ENCODE measurements at places on chromosomes 6 and 20.

DNA sequence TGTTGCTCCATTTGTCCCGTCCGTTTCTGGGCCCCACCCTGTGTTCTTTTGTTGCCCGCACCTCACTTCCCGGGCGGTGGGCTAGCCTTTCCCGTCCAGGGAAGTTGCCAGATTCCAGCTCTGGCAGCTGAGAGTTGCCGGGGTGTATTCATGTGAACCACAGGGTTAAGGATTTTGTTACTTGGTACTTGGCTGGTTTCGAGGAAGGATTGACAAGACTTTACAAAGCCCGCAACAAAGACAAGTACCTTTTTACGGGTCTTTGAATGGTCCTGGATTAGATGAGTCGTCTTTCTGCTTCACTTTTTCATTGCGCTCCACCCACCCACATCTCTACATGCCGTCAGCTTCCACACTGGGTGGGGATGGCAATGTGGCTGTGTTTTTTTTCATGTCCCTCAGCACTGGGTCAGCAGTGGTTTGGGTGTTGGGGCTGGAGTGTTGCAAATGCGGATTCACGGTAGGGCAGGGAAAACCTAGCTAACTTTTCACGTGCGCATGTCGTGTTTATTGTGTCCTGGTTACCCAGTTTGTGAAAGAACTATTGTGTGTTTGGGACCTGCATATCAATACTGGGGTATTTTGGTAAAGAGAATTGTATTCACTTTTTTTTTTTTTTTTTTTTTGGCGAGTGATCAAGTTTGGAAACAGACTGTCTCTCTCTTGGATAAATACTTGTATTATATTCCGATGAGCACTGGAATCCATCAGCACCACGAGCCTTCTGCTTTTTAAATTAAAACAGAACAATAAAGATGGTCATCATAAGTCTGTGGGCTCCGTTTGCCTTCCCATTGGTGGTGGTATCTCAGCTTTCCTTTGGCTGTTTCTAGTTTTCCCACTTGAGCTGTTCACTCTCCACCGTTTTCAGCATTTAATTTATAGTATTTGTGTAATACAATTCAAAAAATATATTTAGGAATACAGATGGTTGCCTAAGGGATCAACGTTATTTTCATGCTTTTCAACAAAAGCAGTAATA, 1.2 kb downstream of the DUSP22 start:
- DNase-seq, result no peak

DNA sequence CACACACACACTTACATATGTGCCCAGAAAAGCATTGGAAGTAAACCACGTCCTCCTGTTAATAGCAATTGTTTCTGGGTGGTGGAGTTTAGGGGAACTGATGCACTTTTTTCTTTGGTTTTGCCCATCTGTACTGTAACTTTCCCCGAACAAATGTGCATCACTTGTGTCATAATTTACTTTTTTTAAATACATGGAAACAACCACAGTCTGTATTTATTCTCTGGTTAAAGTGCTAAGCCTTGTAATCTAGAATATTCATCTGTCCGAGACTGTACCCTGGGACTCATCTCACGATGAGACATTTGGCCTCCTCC, 61.5 kb upstream of the CD93 start:
- no peak for DNase-seq

DNA sequence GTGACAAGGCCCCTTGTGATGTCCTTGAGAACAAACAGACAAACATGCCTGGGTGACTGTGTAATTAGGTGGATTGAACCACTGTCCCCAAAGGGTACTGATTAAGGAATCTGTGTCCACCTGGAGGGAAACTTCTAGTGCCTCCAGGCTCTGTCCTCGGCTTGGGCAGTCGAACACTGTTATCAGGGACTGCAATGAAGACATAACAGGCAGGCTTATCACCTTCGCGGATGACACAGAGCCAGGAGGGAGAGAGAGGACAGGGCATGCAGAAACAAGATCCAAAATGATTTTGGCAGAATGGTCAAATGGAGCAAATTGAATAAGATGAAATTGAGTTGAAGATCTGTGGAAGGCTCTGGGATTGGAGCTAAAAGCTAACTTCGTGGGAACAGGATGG, 60.9 kb upstream of the ZFAND3 start:
- DNase-seq, result no peak

GRCh38 chr20:49534255-49534712, 33.7 kb downstream of the PTGIS start:
- peak; percentile 78 for DNase-seq

GRCh38 chr6:129510950-129511349, 199.0 kb downstream of the ARHGAP18 start:
- no peak for DNase-seq
